ENCODE measurements at places on chromosomes 16 and 17. TPM values are rescaled to one million over a fixed set of nuclear protein-coding genes. Genes with fewer than 3 reads are reported as not detected.

Gene DPEP2NB
- total RNA-seq, result not detected

Gene CLEC19A
- 0.09 TPM for total RNA-seq

Gene ACSM2B
- total RNA-seq, result not detected

Gene MNT
- 8.7 TPM for total RNA-seq

DNA sequence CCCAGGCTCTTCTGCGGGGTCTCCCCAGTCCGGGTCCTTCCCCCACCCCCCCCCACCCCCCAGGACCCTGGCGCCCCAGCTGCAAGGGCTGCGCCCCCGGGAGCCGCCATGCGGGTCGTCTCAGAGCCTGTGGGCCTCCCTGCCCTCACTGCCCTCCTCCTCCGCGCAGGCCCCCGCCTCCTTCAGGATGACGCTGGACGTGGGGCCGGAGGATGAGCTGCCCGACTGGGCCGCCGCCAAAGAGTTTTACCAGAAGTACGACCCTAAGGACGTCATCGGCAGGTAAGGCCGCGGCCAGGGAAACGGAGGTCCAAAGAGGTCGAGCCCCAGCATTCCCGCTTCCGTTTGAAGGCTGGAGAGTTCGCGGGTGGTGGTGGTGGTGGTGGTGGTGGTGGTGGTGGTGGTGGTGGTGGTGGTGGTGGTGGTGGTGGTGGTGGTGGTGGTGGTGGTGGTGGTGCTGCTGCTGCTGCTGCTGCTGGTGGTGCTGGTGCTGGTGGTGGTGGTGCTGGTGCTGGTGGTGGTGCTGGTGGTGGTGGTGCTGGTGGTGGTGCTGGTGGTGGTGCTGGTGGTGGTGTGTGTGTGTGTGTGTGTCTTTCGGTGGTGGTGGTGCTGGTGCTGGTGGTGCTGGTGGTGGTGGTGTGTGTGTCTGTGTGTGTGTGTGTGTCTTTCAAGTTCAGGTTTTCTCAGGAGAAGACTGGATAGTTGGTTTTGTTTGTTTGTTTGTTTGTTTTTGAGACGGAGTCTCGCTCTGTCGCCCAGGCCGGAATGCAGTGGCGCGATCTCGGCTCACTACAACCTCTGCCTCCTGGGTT is 615 bp downstream of the PHKG2 start:
- H3K27ac ChIP-seq, result peak overlapping the region; percentile 24
- DNase-seq, result peak; percentile 63
- peak overlapping the region; percentile 75 for H3K4me3 ChIP-seq

GRCh38 chr17:27824745-27825144 is 24.4 kb upstream of the NOS2 start:
- no peaks in the 10 kb centered on the region for H3K27me3 ChIP-seq
- no peak overlapping the region for H3K27ac ChIP-seq
- H3K36me3 ChIP-seq, result no peaks in the 10 kb centered on the region
- DNase-seq, result no peak

GRCh38 chr17:45979137-45979536 is 19.9 kb upstream of the STH start:
- H3K4me1 ChIP-seq, result no peaks in the 10 kb centered on the region
- no peaks in the 10 kb centered on the region for H3K27me3 ChIP-seq
- no peak overlapping the region for H3K27ac ChIP-seq

DNA sequence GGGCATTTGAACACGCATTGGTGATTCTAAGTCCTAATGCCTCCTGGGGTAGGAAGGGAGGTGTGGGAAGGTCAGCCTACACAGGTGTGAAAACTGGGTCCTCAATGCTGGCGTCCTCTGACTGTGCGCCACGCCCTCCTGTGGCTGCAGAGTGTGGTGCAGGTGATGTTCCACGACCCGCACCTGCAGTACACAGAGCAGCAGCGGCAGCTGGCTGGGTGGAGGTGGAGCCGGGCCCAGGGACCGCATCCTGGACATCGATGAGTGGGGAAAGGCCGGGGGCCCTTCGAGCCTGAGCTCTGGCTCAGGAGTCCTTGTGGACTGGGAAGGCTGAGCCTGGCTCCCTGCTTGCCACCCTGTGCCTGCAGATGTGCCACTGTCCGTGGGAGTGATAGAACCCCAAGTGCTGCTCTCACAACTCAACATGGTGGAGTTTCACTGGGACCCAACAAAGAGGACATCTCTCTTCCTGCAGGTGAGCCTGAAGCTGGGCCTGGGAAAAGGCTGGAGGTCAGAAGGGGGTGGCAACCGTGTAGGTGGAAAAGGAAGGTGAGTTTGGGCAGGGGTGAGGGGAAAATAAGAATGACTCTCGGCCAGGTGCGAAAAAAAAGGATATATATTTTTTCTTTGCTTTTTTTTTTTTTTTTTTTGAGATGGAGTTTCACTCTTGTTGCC is 14.0 kb upstream of the STAC2 start:
- no peaks in the 10 kb centered on the region for H3K36me3 ChIP-seq
- H3K27ac ChIP-seq, result no peak overlapping the region
- no peak for DNase-seq
- H3K4me3 ChIP-seq, result no peak overlapping the region

- no peaks in the 10 kb centered on the region for H3K4me1 ChIP-seq
- DNase-seq, result no peak
- H3K4me3 ChIP-seq, result no peak overlapping the region
- no peaks in the 10 kb centered on the region for H3K27me3 ChIP-seq
- peaks cover 4% of the 10 kb centered on the region for H3K36me3 ChIP-seq
These were observed 354.8 kb downstream of the SEC14L1 start for GRCh38 chr17:77495575-77495974.

- no peak overlapping the region for H3K27ac ChIP-seq
- no peak overlapping the region for H3K4me3 ChIP-seq
- DNase-seq, result no peak
- H3K27me3 ChIP-seq, result no peaks in the 10 kb centered on the region
These were observed 24.1 kb downstream of the C16orf96 start for GRCh38 chr16:4580250-4580649.

DNA sequence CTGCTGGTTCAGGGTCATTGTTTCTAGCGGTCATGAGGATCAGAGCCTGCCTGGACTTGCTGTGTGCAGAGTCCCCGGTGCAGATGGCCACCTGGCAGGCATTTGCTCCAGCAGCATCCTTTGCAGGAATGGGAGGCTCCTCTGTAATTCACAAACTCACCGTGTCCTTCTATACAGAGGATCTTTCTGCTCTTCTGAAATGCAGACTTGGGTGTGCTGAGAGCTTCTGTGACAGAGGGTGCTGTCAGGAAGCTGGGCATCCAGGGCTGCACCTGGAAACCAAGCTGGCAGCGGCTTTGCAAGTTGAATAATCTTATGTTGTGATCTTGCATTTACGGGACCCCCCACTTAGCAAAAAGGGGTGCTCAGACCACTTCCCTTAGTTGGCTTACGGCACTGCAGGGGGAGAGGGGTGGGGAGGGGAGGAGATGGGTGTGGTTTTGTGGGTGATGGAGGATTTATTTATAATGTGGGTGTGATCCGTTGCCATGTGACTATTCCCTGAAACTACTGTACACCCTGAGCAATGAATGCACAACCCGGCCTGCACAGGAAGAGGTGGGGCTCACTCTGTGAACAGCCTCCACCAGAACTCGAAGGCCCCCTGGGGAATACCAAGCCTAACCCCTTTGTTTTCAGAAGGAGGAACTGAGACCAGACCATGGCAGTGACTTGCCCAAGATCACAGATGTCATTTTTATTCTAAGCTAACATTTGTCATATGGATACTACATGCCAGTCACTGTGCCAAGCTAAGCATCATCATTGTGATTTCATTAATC is 178.3 kb downstream of the PRKCB start:
- no peaks in the 10 kb centered on the region for H3K36me3 ChIP-seq
- no peaks in the 10 kb centered on the region for H3K4me1 ChIP-seq
- peaks cover 3% of the 10 kb centered on the region for H3K27me3 ChIP-seq

- DNase-seq, result no peak
- H3K27me3 ChIP-seq, result no peaks in the 10 kb centered on the region
- H3K36me3 ChIP-seq, result no peaks in the 10 kb centered on the region
- H3K4me1 ChIP-seq, result no peaks in the 10 kb centered on the region
- no peak overlapping the region for H3K27ac ChIP-seq
These were observed 116.5 kb upstream of the GOT2 start for GRCh38 chr16:58850678-58851020.

- no peaks in the 10 kb centered on the region for H3K4me1 ChIP-seq
- no peak overlapping the region for H3K27ac ChIP-seq
- peak; percentile 46 for DNase-seq
- no peak overlapping the region for H3K4me3 ChIP-seq
- H3K27me3 ChIP-seq, result no peaks in the 10 kb centered on the region
These were observed 50.7 kb upstream of the ACSF3 start for GRCh38 chr16:89042711-89043551.

- no peaks in the 10 kb centered on the region for H3K36me3 ChIP-seq
- no peaks in the 10 kb centered on the region for H3K27me3 ChIP-seq
- no peak overlapping the region for H3K27ac ChIP-seq
- no peak overlapping the region for H3K4me3 ChIP-seq
- no peaks in the 10 kb centered on the region for H3K4me1 ChIP-seq
- no peak for DNase-seq
These were observed 44.0 kb downstream of the SREBF1 start for GRCh38 chr17:17792551-17793377.

GRCh38 chr17:9644910-9645751 is at the start of gene USP43:
TSS of gene USP43 (plus strand) at chr17:9645517. CDS start at chr17:9645633, 116 bp downstream.
- H3K27me3 ChIP-seq, result no peaks in the 10 kb centered on the region
- DNase-seq, result peak; percentile 71
- H3K4me3 ChIP-seq, result peak within 1 kb of the TSS; percentile 60
- H3K27ac ChIP-seq, result peak within 1 kb of the TSS; percentile 89

GRCh38 chr17:41797377-41797776 is 10.9 kb upstream of the JUP start:
- no peaks in the 10 kb centered on the region for H3K27me3 ChIP-seq
- no peak overlapping the region for H3K4me3 ChIP-seq
- H3K27ac ChIP-seq, result no peak overlapping the region
- no peak for DNase-seq
- peaks cover 13% of the 10 kb centered on the region for H3K4me1 ChIP-seq

DNA sequence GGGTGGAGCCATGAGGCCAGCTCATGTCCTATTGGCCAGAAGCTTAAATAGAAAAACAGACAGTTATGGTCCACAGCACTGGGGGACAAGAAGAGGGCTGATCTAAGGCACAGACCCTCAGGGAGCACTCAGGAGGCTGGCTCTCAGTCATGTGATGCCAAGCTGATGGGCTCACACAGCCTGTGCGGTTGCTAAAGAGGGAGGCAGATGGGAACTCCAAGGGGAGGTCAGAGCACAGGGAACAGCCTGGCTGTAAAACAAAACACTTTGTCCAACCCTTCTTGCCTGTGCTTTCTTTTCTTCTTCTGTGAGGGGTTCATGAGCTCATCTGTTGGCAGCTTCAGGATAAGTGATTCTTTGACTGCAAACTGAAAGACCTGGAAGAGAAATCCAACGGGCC is 27.2 kb downstream of the CNTNAP1 start:
- peaks cover 40% of the 10 kb centered on the region for H3K36me3 ChIP-seq
- no peak for DNase-seq
- H3K4me1 ChIP-seq, result no peaks in the 10 kb centered on the region

GRCh38 chr16:75446416-75446815 is 13.1 kb upstream of the CFDP1 start:
- H3K4me3 ChIP-seq, result no peak overlapping the region
- H3K36me3 ChIP-seq, result no peaks in the 10 kb centered on the region
- DNase-seq, result no peak

DNA sequence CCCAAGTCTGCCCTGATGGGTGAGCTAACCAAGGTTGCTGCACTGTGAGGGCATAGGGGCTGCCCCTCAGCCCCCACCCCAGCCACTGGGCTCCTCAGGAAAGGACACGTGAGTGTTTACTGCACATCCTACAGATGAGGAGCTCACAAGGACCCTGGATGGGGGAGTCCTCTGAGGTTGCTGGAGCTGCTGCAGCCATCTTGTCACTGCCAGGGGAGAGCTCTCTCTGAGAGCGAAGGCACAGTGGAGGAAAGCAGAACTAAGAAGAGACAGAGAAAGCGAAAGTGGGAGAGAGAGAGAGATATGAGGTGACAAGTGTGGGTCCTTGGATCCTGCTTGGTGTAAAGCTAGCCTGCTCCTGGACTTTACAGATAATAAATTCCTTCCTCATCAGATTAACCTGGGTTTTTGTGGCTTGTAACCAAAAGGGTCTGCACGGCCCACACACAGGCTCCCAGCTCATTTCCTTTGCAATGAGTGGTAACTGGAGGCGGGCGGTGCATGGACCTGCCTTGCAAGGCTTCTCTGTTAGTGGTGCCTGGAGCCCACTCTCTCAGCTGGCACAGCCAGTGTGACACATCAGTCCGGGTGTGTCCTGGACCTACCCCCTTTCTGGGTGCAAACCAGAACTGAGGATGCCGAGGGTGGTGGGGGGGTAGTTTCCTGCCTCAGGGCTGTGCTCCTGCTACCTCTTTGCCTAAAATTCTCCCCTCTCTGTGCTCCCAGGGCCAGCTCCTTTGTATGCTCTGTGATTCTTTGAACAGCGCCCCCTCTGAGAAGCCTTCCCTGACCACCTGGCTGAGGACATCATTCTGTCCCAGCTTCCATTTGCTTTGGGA is 14.2 kb downstream of the SNX20 start:
- no peak overlapping the region for H3K4me3 ChIP-seq
- no peak for DNase-seq
- H3K27ac ChIP-seq, result no peak overlapping the region
- H3K4me1 ChIP-seq, result peaks cover 7% of the 10 kb centered on the region
- no peaks in the 10 kb centered on the region for H3K36me3 ChIP-seq

- peak overlapping the region; percentile 74 for H3K4me3 ChIP-seq
- no peaks in the 10 kb centered on the region for H3K27me3 ChIP-seq
These were observed 172.5 kb downstream of the AHSP start for GRCh38 chr16:31700200-31700529.

GRCh38 chr16:14072360-14072759 is 1.2 kb downstream of the MRTFB start:
- no peak overlapping the region for H3K4me3 ChIP-seq
- no peaks in the 10 kb centered on the region for H3K27me3 ChIP-seq
- H3K27ac ChIP-seq, result peak overlapping the region; percentile 91
- no peak for DNase-seq
- no peaks in the 10 kb centered on the region for H3K36me3 ChIP-seq
- H3K4me1 ChIP-seq, result peaks cover 18% of the 10 kb centered on the region

DNA sequence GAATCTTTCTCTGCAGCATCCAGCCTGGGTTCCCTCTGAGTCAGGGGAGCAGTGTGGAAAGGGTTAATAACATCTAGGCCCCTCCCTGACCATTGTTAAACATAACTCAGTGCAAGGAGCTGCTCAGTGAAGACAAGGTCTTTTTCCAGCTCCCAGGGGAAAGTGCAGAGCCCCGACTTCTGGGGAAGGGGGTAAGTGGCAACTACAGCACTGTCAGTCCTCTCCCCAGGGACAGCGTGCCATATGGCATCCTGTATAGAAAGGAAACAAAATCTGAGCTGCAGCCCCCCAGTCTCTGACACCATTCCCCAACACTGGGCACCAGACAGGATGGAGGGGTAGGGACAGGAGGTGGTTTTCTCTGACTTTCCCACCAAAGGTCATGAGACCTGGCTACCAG is 7.8 kb downstream of the MRPL27 start:
- no peak overlapping the region for H3K27ac ChIP-seq
- peaks cover 18% of the 10 kb centered on the region for H3K36me3 ChIP-seq
- DNase-seq, result no peak

GRCh38 chr16:79993629-79994209 is 393.2 kb upstream of the MAF start:
- H3K27ac ChIP-seq, result no peak overlapping the region
- no peaks in the 10 kb centered on the region for H3K36me3 ChIP-seq
- H3K27me3 ChIP-seq, result no peaks in the 10 kb centered on the region
- no peak overlapping the region for H3K4me3 ChIP-seq

- no peak overlapping the region for H3K4me3 ChIP-seq
- peak overlapping the region; percentile 39 for H3K27ac ChIP-seq
- H3K4me1 ChIP-seq, result peaks cover 53% of the 10 kb centered on the region
- no peaks in the 10 kb centered on the region for H3K36me3 ChIP-seq
- no peaks in the 10 kb centered on the region for H3K27me3 ChIP-seq
These were observed 62.8 kb upstream of the LGALS9 start for GRCh38 chr17:27568216-27568615.

Data from pancreas (tissue), 10 donors.